ENCODE measurements at places on chromosomes 11 and 22.

DNA sequence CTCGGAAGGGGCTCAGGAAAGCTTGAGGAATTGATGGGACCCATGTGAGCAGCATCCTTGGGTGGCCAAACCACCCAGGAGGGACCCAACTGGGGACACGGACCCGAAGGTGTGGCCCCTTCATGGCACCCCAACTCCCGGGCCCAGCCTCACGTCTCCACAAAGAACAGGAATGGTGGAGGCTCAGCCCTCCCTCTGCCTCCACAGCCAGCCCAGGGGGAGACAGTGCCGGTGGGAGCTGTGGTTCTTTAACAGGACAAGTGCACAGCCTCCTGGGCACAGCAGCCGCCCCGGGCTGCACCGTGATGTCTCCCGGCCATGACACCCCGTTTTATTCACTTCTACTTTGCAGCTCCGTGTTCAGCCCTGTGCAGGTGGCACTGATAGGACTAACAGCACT is 587.2 kb downstream of the BRD1 start:
- DNase-seq: no peak

DNA sequence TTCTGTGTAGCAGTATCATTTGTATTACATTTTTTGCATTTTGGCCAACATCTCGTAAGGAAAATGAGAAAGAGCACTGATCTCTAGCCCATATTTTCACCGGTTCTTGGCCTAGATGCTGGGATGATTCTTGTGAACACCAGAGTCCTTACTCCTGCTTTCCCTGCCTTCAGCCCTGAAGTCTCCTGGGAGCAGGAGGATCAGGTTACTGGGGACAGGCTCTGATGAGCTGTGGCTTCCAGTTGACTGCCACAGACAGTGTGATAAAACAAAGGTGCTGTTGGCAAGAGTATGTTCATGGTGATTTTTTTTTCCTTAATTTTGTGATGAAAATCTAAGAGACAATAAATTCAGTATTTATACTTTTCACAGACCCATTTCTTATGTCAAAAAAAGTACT is 34.2 kb upstream of the ADSL start:
- DNase-seq: no peak

DNA sequence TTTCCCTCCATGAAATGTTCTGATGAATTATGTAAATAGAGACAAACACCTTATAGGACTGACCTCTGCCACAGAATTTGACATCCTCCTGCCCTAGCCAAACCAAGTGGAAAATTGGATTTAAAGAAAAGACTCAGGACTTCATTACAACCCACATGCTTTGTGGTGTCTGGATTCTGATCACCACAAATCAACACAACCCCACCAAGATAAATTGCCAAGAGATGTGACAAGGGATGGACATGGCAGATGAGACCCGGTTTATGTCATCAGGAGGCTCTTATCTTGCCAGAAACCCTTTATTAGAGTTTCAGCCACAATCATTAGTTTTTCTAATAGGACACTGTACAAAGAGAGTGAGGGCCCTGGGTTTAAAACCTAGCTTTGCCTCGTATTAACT is 57.9 kb upstream of the SLC6A5 start:
- DNase-seq: no peak

GRCh38 chr11:38155856-38156255 is 1557.8 kb upstream of the RAG2 start:
- DNase-seq: no peak

GRCh38 chr22:47373648-47374272 is 611.3 kb downstream of the TBC1D22A start:
- DNase-seq: no peak

GRCh38 chr22:50229370-50229769 is 15.5 kb downstream of the TUBGCP6 start:
- DNase-seq: no peak

- DNase-seq: peak; percentile 78
These were observed 10.4 kb downstream of the ADORA2A start for GRCh38 chr22:24437741-24438328.

DNA sequence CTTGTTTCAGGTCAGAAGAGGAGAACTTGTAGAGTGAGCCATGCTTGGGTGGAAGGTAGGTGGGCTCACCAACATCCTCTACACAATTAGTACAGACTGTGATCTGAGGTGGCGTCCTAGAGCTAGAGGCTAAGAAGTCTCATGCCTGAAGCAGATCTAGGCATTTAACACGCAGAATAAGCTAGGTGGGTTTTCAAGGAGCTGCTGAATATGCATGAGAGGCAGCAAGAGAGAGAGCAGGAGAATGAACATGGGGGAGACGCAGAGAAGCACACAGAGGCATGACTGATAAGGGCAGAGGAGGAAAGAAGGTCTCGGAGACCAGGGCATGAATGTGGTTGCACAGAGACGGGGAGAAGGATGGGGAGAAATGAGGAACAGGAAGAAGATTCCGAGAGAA is 36.8 kb upstream of the JAM3 start:
- no peak for DNase-seq

GRCh38 chr11:12798609-12799011 is 124.4 kb downstream of the TEAD1 start:
- DNase-seq: no peak

DNA sequence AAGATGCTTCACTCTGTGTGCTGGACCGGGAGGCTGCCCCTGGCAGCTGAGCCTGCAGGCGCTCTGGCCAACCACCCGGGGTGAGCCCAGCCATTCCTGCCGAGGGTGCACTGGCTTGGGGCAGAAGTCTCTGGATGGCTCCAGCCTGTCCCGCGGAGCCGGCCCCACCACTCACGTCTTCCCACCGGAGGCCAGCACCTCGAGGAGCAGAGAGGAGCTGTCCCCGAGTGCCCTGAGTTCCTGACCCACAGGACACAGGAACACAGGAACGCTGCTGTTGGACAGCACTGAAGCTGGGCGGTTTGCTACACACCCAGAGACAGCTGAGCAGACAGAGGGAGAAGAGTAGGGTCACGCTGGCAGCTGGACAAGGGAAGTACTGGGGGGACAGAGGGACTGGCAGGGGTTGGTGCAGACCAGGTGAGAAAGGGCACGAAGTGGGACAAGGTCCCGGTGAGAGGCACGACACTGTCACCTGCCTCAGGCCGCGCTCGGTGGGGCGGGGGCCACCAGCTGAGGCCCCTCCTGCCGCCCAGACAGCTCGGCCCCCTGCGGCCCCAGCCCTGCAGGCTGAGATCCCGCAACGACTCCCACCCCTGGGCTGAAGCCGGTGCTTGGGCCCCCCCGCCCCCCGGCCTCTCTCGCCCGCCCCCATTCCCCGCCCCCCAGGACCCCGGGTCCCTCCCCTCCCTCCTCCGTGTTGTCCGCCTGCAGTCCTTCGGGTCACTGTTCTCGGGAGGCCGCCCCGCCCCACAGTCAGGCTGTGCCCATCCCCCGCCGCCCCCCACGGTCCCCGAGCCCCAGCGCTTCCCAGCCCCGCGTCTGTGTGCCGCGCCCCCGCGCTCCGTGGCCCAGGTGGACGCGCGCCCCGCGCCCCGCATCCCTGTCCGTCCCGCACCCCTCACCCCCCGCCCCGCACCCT is 624 bp upstream of the B4GALNT4 start:
- DNase-seq: no peak

DNA sequence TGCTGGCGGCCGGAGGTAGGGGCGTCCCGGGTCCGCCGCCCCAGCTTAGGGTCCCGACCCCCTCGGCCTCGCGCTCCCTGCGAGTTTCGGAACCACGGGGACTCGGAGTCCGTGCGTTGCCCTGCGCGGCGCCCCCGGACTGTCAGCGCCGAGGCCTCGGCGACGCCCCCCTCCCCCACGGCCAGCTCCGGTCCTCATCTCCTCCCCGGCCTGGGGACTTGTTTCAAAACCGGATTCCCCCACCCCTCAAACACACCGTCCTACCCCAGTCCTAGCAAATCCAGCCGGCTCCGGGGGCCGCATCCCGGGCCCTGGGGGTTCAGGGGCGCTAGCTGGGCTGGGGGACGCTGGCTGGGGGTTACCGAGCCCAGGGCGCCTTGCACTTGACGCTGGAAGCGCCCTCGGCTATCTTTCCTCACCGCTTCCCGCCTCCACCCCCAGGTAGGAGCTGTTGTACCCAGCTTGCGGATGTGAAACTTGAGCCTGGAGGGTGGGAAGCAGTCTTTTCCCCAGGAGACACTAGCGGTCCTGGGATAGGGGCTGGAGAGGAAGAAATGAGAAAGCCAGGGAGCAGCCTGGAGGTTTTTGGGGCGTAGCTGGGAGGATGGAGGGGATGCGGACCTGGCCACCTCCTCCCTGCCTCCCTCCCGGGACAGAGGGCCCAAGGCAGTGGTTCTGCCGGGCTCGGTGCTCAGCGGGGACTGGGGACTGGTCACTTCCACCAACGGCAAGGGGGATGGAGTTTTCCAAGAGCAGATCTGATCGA is 550 bp downstream of the FBLN1 start:
- DNase-seq: peak; percentile 36

- DNase-seq: peak; percentile 92
These were observed 39.5 kb downstream of the MUC5B start for GRCh38 chr11:1262172-1263006.

- no peak for DNase-seq
These were observed 142.0 kb downstream of the SLC17A6 start for GRCh38 chr11:22479971-22480720.

GRCh38 chr11:37688456-37688855 is 1090.4 kb upstream of the RAG2 start:
- DNase-seq: no peak

GRCh38 chr11:31827455-31828206 is 16.5 kb upstream of the PAX6 start:
- peak; percentile 21 for DNase-seq

- DNase-seq: no peak
These were observed 3.2 kb downstream of the ARHGEF12 start for GRCh38 chr11:120339394-120339890.

DNA sequence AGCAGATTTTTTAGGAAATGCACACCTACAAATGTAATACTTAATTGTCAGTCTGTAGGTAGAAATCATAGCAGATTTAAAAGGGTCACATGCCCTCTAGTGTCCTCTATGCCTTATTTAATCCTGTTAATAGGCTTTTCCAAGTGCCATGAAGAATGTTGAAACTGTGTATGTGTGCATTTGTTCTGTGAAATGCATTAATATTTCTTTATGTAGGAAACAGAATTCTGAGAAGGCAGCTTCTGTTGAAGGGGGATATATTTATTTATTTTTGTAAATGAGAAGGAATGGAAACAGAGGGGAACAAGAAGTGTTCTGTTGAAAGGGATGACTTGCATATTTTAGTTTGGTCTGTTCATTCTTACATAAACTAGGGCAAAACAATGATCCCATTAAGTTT is 51.0 kb downstream of the SVIP start:
- no peak for DNase-seq

DNA sequence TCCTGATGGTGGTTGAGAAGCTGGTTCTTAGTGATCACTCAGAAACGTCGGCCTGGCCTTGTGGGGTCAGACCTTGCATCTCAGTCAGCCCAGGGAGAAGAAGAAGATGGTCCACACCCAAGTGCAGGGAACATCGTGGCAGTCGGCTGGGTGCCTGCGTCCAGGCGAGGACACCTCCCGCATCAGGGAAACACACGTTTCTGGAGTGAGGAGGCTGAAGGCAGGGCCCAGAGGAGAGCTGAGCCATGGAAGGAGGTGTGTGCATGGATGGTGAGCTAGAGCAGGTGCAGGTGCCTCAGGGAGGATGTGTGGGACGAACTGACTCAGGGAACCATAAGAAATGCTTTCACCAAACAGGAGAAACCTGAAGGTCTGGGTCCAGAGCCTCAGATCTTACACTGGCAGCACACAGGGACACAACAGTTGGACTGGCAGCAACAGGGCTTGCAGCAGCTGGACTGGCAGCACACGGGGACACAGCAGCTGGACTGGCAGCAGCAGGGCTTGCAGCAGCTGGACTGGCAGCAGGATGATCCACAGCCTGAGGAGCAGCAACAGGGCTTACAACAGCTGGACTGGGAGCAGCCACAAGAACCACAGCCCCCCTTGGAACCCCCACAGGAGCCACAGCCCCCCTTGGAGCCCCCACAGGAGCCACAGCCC is 632 bp downstream of the KRTAP5-2 start:
- DNase-seq: no peak

GRCh38 chr22:29951791-29952413 is 68.9 kb downstream of the MTMR3 start:
- no peak for DNase-seq

DNA sequence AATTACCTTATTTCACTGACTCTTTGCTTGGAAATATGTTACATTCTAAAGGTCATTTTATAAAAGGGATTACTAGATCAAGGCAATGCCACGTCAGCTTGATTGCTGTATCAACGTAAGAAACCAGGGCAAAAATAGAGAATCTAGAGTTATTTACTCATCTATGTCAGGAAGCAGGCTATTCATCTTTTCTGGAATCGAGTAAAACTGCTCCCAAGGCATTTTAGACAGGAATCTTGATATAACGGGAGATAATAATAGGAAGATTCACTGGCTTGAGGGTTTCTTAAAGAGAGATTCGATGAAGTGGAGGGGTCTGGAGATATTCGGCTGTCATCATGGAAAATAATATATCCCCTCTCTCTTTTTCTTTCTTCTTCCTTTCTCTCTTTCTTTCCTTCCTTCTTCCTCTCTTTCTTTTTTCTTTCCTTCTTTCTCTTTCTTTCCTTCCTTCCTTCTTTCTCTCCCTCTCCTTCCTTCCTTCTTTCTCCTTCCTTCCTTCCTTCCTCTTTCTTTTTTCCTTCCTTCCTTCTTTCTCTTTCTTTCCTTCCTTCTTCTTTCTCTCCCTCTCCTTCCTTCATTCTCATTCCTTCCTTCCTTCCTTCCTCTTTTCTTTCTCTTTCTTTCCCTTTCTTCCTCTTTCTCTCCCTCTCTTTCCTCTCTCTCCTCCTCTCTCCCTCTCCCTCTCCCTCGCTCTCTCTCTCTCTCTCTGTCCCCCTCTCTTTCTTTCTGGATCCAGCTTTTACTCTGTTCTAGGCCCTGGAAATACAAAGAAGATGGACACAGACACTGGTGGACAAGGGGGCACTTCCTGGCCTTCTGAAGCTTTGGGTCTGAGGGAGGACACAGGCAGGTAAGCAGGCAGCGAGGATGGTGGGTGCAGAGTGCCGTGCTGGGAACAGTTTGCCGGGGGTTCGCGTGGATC is 18.1 kb upstream of the RASD2 start:
- no peak for DNase-seq

DNA sequence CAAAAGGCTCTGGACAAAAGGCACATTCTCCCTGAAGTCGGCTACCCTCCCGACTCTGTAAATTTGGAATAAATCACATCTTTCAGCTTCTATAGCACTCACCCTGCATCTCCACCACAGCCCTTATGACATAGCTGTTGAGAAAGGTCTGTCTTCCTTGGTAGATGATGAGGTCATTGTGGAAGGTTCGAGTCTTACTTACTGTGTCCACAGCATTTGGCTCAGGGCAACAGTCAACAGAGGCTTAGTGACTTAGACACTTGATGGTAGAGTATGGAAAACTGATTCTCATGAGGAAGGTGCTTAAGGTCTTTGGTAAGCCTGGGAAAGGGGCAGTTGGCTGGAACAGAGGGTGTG is 45.6 kb downstream of the PTPRJ start:
- no peak for DNase-seq

DNA sequence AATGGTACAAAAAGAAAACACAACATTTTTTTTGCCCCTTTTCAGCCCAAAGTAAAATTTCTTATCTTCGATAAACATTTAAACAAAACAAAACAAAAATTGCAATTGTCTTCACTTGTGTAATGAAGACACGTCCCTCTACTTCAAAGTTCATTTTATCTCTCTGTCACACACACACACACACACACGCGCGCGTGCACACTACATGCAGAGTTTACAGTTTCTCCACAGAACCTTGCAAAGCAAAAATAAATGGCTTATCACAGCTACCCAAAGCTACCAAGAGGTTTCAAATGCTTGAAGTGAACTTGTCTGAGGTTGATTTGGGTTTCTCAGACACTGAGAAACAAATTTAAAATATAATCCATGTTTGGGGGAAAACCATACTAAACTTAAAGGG is 72.3 kb downstream of the ETS1 start:
- no peak for DNase-seq

- no peak for DNase-seq
These were observed 24.8 kb downstream of the TPST2 start for GRCh38 chr22:26565181-26565580.

Measured in GM13976 (cell line).